ENCODE measurements at places on chromosomes 11 and 22.

- DNase-seq: no peak
These were observed 9.8 kb downstream of the KCNJ1 start for GRCh38 chr11:128857341-128857740.

GRCh38 chr11:12321217-12321937, 56.0 kb upstream of the PARVA start:
- DNase-seq: no peak

DNA sequence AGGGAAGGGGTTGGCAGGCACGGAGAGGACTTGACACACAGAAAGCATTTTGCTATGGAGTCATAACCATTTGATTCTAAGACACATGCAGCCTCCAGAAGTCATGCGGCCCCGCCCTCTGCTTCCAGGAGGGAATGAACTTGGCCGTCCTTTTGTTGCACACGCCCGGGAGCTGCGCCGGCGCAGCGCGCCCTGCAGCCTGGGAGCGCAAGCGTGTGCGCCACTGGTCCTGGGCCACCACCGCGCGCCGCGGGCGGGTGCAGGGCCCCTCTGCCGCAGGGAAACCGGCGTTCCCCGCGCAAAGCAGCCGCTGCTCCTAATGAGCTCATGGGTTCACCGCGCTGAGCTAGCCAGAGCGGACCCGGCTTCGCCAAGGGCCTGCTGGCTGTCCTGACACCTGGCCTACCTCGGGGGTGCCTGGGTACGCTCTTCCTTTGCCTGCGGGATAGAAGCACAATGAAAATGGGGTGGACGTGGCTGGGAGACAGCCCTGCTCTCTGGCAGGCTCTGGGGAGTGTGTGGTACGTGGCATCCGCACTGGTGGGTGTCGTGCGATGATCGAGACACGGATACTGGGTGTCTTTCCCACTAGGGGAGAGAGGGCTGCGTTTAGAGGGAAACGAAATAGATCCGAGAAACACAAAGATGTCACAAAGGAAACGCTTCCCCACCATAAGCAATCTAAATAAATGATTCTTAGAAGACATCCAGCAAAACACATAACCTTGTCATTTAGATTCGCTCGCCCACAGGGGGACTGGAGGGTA, 669 bp downstream of the MICAL3 start:
- DNase-seq: peak; percentile 49

GRCh38 chr11:47259232-47259977, 1.6 kb downstream of the NR1H3 start:
- DNase-seq: no peak

GRCh38 chr11:86952221-86952875, 2.8 kb downstream of the FZD4 start:
- no peak for DNase-seq

DNA sequence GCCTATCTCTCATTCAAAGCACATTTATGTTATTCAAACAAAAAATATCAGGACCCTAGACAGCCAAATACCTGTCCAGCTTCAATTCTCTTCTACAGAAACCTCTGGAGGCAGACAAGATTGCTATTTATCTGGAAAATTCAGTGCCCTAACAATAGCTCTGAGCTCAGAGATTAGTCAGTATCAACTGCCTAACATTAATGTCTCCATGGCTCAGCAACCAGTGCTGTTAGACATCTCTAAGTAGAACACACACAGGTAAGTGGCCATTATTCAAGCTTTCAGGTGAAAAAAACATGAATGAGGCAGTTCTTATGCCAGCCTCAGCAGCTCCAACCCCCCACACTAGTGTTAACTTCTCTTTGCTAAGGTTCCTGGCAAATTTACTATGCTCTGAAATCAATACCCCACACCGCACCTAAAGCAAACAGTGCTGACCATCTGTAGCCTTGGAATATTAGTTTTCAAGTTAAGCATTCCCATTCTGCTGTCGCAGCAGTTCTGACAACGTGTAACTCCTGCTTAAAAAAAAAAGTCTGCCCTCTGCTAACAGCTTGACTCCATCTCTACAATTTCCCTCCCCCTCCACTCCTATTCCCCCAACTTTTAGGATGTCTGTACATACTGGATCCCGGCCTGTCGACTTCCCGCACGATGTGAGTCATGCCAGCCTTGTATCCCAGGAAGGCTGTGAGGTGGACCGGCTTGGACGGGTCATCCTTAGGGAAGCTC, 1.5 kb downstream of the RPL3 start:
- no peak for DNase-seq

DNA sequence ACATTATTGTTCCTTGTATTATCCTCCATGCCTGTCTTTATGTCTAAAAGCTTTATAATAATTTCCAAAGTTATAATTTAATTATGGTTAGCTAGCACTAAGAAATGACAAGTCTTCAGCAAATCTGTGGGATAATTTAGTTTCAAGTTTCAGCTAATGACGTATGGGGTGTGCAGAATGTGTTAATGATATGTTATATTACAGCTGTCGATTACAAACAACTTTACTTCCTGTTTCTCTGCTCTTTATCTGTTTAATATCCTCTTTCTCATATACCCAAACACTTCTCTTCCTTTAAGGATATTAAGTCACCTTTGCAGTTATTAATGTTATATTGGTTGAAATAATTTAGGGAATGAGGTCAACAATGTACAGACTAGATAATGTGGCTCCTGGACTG, 161.8 kb downstream of the CASP12 start:
- no peak for DNase-seq

DNA sequence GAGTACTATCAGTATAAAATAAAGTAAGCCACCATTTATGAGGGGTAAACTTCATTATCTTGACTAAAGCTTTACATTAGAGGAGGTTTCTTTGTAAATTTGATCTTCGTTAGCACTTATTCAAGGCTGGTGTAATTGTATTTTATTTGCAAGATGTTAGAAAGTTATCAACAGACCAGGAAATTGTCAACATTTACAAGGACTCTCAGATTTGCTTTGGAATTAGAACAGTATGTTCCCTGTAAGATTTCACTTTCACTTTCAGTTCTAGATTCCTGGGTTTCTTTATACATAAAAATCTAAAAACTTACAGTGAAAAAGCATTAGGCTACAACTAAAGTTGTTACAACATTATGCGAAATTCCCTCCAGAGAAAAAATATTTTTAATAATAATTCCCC, 4.6 kb upstream of the BIRC3 start:
- no peak for DNase-seq

All from NCI-H1092 (cell line).